Stimulated activated CD4-positive, alpha-beta T cell treated with anti-CD3 and anti-CD28 coated beads, Interleukin-1b, Interleukin-23, amount 100 ng/mL, for 1 hour (primary cell): ENCODE measurements at places on chromosomes 5 and 9.

DNA sequence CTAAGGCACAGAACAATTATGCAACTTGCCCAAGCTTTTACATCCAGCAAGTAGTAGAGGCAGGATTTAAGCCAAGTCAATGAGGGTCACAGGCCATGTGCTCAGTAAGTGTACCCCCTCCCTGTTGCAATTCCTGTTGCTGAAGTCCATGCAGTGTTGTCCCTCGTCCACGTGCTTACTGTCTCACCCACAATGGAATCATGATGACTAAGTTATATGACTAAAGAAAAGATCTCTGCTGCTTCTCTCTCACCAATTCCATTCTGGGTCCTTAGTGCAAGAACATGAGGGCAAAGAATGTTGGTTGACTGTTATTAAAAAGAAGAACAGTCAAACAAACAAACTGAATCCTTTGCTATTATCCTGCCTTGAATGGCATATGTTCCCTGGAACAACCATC lies 233.6 kb upstream of the SLC24A2 start:
- no peak for DNase-seq

- no peak for DNase-seq
Observed at GRCh38 chr5:14513266-14513665, 68.3 kb upstream of the OTULINL start.

DNA sequence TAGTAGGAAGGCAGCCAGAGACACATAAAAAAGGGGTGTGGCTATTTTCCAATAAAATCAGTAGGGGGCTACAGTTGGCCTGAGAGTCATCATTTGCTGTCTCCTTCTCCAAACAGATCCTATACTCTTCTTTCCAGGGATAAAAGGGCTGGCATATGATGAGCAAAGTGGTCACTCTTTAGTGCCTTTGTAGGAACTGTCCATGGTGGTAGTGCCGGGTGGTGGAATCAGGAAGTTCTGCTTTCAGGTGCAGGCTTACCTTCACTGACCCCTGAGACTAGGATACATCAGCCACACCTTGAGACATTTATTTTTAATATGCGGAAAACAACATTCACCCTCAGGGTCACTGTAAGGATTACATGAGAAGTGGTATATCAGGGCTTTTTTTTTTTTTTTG lies 80.8 kb downstream of the ASTN2 start:
- no peak for DNase-seq

DNA sequence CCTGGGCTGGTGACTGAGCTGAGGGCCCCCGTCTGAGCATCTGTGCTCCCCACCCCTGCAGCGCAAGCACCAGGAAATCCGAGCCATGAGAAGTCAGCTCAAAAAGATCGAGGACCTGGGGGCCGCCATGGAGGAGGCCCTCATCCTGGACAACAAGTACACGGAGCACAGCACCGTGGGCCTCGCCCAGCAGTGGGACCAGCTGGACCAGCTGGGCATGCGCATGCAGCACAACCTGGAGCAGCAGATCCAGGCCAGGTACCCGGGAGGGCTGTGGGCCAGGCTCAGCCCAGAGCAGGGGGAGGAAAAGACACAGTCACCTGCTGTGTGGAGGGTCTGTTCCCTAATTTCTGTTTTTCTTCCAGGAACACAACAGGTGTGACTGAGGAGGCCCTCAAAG lies 24.6 kb downstream of the DYNC2I2 start:
- no peak for DNase-seq

- DNase-seq = no peak
Observed at GRCh38 chr9:111008158-111009075, 29.9 kb downstream of the LPAR1 start.

DNA sequence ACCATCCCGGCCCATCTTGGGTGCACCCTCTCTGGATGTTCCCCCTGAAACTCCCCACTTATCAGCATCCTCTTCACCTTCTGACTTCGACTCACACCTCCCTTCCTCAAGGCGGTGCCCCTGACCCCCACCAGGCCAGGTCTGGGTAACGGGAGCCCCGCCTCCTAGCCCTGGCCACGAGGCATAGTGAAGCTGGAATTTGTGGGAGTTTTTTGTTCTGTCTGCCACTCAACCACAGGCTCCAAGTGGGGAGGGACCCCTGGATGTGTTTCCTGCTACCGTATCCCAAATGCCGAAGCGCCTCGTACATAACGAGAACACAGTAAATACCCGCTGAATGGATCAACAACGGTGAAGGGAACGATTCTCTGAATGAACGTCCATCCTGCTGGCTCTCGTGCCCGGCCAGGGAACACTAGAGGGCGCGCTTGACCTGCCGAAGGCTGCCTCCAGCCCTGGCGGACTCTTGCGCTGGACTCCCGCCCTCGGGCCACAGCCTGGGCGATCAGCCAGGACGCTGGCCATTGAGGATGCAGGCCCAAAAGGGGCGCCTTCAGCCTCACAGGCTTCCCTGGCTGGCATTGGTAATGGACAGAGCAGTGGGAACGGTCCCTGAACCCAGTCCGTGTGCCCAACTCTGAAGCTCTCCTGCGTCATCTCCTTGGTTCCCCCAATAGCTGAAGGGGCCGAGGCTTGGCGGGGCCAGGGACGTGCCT lies 47.3 kb upstream of the PHYKPL start:
- no peak for DNase-seq

DNA sequence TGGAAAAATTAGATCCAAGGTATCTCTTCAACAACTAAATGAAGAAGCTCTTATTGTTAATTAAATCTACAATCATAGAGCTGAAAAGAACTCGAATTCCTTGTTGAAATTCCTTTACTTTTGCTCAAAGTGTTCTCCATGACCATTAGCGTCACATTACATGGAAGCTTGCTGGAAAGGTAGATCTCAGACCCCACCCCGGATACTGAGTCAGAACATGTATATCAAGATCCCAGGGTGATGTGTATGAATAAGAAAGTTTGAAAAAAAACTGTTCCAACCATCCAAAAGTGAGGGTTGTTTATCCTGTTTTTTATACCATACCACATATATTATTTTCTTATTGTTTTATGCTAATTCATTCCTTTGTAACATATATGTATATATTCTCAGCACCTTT lies 237.1 kb upstream of the PUM3 start:
- DNase-seq = no peak

GRCh38 chr9:84169240-84169639 lies 171.3 kb downstream of the SLC28A3 start:
- no peak for DNase-seq

- no peak for DNase-seq
Observed at GRCh38 chr5:17470064-17470463, 28.0 kb upstream of the TAF11L2 start.

GRCh38 chr5:131595088-131596033 lies 39.7 kb downstream of the RAPGEF6 start:
- no peak for DNase-seq

DNA sequence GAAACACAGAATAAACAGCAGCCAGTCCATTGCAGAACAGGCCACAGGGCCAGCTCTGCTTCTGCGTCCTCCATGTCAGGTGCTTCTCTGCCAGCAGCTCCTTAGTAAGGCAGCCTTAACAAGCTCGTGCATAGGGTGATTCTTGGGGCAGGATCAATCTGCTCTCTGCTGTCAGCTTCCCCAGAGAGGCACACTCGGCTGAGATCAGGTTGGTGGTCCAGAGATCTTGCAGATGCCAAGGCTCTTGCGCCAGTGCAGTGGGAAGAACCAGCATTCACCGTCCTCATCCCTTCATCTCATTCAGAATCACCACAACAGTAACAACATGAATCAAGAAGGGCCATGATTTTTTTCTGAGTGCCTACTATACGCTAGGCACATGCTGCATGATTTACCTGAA lies 49.0 kb upstream of the ALDH1B1 start:
- DNase-seq = no peak

GRCh38 chr9:113921396-113921925 lies 45.4 kb downstream of the ZNF618 start:
- no peak for DNase-seq

DNA sequence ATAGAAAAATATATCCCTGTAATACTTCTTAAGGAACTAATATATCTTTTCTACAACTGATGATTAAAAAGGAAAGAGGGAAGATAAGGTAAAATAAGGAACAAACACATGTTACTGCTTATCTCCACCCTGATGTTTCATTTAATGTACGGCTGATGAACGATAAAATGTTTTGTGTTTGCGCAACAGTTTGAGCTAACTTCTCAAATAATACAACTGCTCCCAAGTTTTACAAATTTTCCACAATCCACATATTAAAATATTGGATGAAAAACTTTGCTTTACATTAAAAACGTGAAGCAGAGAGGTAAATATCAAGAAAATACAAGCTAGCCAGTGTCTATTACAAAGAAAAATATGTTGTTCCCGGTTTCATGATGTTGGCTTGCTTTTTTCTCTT lies 21.0 kb upstream of the CSNK1G3 start:
- DNase-seq = no peak

GRCh38 chr9:27545471-27545870 lies 15.9 kb upstream of the MOB3B start:
- DNase-seq = no peak

DNA sequence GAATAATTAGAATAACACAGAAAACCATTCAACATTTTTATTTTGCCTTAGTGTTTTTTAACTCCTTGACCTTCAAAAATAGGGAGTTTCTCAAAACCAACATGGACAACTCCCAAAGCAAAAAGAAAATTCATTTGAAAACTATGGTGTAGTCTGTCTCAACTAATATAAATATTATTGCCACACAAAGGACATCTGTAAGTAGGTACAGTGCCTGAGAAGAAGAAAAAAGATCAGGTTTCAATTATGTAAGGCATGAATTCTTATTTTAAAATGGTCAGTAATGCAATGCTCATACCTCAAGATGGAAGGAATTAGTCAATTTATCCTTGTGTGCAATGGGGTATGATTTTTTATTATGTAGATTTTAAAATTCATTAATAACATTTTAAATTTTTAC lies 109.6 kb upstream of the CNTLN start:
- DNase-seq = no peak

DNA sequence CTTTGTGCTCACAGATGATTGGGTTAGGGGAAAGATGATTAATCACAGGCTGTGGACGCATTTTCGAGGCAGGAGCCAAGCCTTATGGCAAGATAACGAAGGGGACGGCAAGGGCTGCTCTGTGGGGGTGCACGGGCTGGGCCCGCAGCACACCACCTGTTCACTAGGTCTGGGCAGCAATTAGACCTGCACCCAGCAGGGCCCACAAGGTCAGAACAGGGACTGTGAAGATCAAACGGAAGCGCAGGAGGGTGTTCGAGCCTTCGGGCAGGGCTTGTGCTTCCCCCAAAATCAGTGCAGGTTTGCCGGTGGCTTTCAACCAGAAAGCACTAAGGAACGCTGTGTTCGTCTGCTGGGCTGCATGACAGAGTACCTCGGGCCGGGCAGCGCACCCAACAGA lies 73.7 kb downstream of the UBE2QL1 start:
- DNase-seq = no peak

DNA sequence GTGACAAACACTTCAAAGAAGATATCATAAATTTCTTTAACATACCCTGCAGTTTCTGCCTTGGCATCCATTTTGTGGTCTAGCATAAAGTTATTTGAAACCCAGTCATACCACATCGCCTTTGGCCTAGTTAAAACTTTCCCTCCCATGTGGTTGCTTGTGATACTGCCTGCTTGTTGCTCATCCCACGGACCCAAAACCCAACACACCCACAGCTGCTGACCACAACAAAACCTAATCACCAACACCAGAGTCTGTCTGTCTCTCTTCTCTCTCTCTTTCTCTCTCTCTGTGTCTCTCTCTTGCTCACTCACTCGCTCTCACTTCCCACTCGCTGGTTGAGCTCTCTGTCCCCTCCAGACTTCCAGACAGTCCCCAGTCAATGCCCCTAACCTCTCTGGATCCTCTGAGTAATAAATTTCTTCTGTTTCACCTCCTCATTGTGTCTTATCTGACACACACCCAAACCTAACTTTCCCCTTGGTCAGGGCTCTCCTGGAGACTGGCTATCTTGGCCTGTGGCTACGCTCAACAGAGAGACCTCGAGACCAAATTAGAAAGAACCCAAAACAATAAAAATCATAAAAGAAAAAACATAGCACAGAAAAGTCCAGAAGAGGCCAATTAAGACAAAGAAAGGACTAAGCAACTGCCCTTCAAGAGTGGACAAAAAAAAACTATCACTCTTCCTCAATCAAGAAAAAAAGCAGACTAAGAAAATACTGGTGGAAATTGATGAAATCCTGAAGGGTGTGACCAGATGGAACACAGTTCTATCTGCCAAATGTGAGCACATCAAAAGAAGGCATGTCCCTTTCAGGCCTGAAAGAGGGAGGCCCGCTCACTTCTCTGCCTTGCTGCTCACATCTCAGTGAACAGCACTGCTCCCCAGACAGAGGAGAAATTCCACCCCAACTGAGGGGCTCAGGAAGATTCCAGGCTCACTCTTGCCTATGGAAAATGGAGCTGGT lies 41.5 kb downstream of the TTLL11 start:
- no peak for DNase-seq

GRCh38 chr9:27829621-27830020 lies 256.3 kb upstream of the C9orf72 start:
- no peak for DNase-seq

DNA sequence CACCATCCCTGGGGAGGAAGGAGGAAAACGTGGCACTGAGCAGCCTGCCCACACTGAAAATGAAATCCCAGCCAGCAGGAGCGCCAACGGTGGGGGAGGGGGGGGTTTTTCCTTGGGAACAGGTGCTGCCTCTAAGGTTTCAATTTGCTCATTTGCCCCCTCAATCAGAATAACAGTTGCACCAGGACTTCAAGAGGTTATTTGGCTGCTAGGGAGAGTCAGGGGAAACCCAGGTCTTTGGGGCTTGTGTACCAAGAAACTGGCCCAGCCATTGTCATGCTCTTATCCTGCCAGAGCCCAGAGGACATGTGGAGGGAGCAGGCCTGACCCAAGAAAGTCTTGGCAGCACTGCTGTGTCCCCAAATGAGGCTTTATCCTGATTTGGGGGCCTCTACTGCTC lies 66.5 kb downstream of the NDFIP1 start:
- no peak for DNase-seq

GRCh38 chr5:33232731-33233505 lies 207.8 kb upstream of the TARS1 start:
- no peak for DNase-seq
